Left cardiac atrium (tissue), 4 donors: ENCODE measurements at places on chromosomes 12 and 14. TPM values are rescaled to one million over a fixed set of nuclear protein-coding genes. Genes with fewer than 3 reads are reported as not detected.

- DNase-seq, result no peak
Observed at GRCh38 chr12:46259713-46260112, 9.1 kb downstream of the SLC38A1 start.

Gene ANO2
- 11.5 TPM for total RNA-seq

DNA sequence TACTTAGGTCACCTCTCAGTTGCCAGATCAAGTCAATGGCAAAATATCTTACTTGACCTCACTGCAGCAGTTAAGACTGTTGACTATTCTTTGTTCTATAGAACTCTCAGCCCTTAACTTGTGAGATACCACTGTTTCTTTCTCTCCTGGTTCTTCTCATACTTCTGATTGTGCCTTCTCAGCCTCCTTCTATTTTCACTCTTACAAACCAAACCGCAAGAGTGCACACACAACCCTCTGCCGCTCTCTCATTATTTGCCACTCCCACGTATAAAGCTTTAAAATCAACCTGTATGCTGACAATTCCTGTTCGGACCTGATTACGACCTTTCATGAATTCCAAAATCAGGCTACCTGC is 4.5 kb downstream of the E2F7 start:
- DNase-seq, result no peak

Gene SLC22A17
- 34.6 TPM for total RNA-seq

GRCh38 chr12:55227643-55228042 is 6.8 kb downstream of the OR10A7 start:
- DNase-seq, result no peak

Gene CISTR
- total RNA-seq, result 1.9 TPM
